ENCODE measurements at places on chromosomes 3 and 15.
A peak's percentile ranks its signal among the peaks of the same experiment; 100 is the strongest.

- peak; percentile 96 for DNase-seq
Measured at GRCh38 chr15:68256675-68257450, 20.7 kb upstream of the FEM1B start.

DNA sequence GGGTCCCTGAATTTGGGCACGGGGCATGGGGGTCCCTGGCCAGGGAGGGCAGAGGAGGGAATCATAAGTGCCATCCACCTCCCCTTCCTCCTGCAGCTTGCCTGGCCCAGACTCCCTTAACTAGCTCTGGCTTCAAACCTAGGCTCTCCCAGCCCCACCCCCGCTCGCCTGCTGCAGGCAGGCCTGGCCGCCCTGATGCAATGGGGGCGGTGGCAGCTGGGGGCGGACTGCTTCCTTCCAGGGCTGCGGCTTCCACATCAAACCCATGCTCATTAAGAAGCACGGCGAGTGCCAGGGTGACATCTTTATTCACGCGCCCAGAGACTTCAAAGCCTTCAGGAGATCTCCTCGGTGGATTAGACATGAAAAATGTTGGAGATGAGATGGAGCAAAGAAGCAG lies 123.1 kb downstream of the TPRA1 start:
- no peak for DNase-seq

GRCh38 chr3:168341192-168341815 lies 245.6 kb upstream of the GOLIM4 start:
- DNase-seq, result peak; percentile 72

DNA sequence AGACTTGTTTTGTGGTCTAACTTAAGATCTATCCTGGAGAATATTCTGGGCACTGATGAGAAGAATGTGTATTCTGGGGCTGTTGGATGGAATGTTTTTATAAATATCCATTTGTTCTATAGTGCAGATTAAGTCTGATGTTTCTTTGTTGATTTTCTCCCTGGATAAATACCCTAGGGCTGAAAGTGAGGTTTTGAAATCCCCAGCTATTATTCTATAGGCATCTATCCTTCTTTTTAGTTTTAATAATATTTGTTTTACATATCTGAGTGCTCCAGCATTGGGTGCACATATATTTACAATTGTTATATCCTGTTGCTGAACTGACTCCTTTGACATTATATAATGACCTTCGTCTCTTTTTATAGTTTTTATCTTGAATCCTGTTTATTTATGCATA lies 42.9 kb downstream of the GALK2 start:
- DNase-seq, result no peak

DNA sequence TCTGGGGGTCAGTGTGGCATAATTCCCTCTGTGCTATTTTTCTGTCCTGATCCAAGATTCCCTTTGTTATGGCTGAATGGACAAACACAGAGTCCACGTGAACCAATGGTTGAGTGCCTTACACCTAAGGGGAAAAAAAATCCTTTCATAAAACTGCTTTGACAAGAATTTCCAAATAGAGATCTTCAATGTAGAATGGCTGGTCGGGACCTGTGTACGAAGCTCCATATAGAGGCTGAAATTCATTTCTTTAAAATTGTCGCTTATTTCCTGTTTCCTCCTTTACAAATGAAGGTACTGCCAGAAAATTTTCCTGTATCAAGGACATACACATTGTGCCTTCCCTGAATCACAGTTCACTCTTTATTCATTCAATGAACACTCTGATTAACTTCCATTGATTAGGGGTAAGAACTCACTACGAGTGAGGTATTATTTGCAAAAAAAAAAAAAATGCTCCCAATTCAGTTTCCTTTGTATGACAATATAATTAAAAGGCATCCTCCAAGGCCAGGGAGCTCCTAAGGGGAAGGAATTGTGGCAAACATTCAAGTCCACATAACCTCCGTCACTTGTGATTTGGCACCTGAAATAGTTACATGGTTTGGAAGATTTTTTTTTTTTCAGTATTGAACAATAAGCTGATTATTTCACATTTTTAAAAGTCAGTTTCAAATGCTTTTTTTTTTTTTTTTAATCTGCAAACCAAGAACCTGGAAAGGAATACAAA lies 293.8 kb downstream of the MEX3B start:
- peak; percentile 37 for DNase-seq

GRCh38 chr3:156176048-156176447 lies 55.7 kb downstream of the KCNAB1 start:
- no peak for DNase-seq

GRCh38 chr15:71811752-71812735 lies 1.7 kb downstream of the NR2E3 start:
- DNase-seq, result no peak

Measured in eye (tissue), 1 donor.